ENCODE measurements at places on chromosomes 1 and 21. TPM values are rescaled to one million over a fixed set of nuclear protein-coding genes. Genes with fewer than 3 reads are reported as not detected.

The CD34 gene
- not detected for polyA plus RNA-seq

The RCAN1 gene
- 46.0 TPM for polyA plus RNA-seq

The INSRR gene
- 3.0 TPM for polyA plus RNA-seq

The DMRTA2 gene
- 0.22 TPM for polyA plus RNA-seq

The MPL gene
- polyA plus RNA-seq: not detected

The FALEC gene
- polyA plus RNA-seq: not detected

The ORC1 gene
- polyA plus RNA-seq: 0.48 TPM

The UBE2J2 gene
- polyA plus RNA-seq: 79.7 TPM

The TNFRSF9 gene
- polyA plus RNA-seq: 0.38 TPM

The RAVER2 gene
- polyA plus RNA-seq: 8.1 TPM

The ZNF593OS gene
- not detected for polyA plus RNA-seq

The KCNJ6 gene
- 1.4 TPM for polyA plus RNA-seq

The KRTAP10-7 gene
- not detected for polyA plus RNA-seq

The DIP2A gene
- polyA plus RNA-seq: 45.0 TPM

The APOBEC4 gene
- polyA plus RNA-seq: not detected

The LRRC53 gene
- polyA plus RNA-seq: not detected

The FCRLA gene
- polyA plus RNA-seq: not detected

The CFAP107 gene
- not detected for polyA plus RNA-seq

The AKR1A1 gene
- 149 TPM for polyA plus RNA-seq

The RGS13 gene
- not detected for polyA plus RNA-seq

The SLC1A7 gene
- not detected for polyA plus RNA-seq

The HEYL gene
- polyA plus RNA-seq: not detected

The MAP1LC3C gene
- 0.50 TPM for polyA plus RNA-seq

The SLC6A17 gene
- 3.5 TPM for polyA plus RNA-seq

The RAB3GAP2 gene
- 41.0 TPM for polyA plus RNA-seq

The SPRR2F gene
- not detected for polyA plus RNA-seq

The NTRK1 gene
- polyA plus RNA-seq: 4.9 TPM

The GSTM2 gene
- 6.8 TPM for polyA plus RNA-seq

The FABP3 gene
- polyA plus RNA-seq: 5.8 TPM

The ABCA4 gene
- not detected for polyA plus RNA-seq

The RAB42 gene
- polyA plus RNA-seq: not detected

The TDRD5 gene
- not detected for polyA plus RNA-seq

The NEXN gene
- 0.43 TPM for polyA plus RNA-seq

The LCE6A gene
- not detected for polyA plus RNA-seq

The SMCP gene
- polyA plus RNA-seq: not detected

The CYP4X1 gene
- polyA plus RNA-seq: 22.8 TPM

The SPEN gene
- 11.3 TPM for polyA plus RNA-seq

The SLAMF6 gene
- polyA plus RNA-seq: not detected

The SLAMF1 gene
- polyA plus RNA-seq: not detected

The AKR7A2 gene
- polyA plus RNA-seq: 50.6 TPM

The LY9 gene
- polyA plus RNA-seq: not detected

The SLFNL1 gene
- polyA plus RNA-seq: 0.26 TPM

The KRTAP7-1 gene
- not detected for polyA plus RNA-seq

The SORT1 gene
- polyA plus RNA-seq: 31.4 TPM

The FBXO2 gene
- polyA plus RNA-seq: 24.7 TPM

The ADGRB2 gene
- polyA plus RNA-seq: 51.8 TPM

The PSRC1 gene
- polyA plus RNA-seq: 7.9 TPM

The PHACTR4 gene
- 7.9 TPM for polyA plus RNA-seq

The S100A7 gene
- polyA plus RNA-seq: not detected

The PPOX gene
- polyA plus RNA-seq: 93.9 TPM

The DISP3 gene
- polyA plus RNA-seq: 21.8 TPM

The BRINP3 gene
- 3.7 TPM for polyA plus RNA-seq

The LDLRAD1 gene
- not detected for polyA plus RNA-seq

The VTCN1 gene
- polyA plus RNA-seq: 2.1 TPM
